ENCODE measurements at places on chromosomes 1 and 21. TPM values are rescaled to one million over a fixed set of nuclear protein-coding genes. Genes with fewer than 3 reads are reported as not detected.

- no peak overlapping the region for H3K4me3 ChIP-seq
- no peak overlapping the region for H3K27ac ChIP-seq
- H3K4me1 ChIP-seq: no peaks in the 10 kb centered on the region
- no peaks in the 10 kb centered on the region for H3K36me3 ChIP-seq
- H3K27me3 ChIP-seq: no peaks in the 10 kb centered on the region
- no peak for DNase-seq
Observed at GRCh38 chr1:240274569-240274968, 182.9 kb downstream of the FMN2 start.

DNA sequence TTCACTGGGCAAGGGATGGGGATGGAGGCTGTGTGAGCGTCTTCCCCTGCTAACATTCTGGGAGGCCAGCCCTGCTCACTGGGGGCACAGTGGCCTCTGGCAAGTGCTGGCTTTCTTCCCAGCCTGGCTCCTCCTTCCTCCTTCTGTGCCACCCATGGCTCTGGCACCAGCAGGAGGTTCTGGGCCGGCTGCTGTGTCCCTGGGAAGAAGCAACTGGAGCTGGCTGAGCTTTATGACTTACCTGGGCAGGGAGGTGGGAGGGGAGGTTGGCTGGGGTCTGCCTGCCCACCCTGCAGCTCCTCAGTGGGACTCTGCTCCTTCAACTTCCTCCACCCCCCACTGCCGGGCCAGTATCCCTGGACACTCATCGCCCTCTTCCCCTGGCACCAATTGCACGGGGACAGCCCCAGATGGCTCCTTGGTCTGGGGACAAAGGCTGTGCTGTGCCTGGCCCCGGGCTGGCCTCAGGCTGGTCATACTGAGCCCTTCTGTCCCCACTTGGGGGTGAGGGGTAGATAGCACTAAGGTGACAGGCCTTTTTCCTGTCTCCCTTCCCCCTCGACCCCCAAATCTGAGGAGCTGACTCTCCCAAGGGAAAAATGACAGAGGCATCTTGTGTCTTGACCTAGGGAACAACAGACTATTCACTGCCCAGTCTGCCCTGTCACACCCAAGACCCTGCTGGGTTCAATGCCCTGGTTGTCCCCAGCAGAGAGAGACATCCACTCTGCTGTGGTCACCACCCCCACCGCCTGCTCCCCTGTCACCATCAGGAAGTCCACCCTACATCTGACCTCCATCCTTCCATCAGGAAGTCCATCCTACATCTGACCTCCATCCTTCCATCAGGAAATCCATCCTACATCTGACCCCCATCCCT lies 14.4 kb downstream of the CDK18 start:
- no peak overlapping the region for H3K27ac ChIP-seq
- H3K4me3 ChIP-seq: no peak overlapping the region
- no peaks in the 10 kb centered on the region for H3K36me3 ChIP-seq
- no peak for DNase-seq

DNA sequence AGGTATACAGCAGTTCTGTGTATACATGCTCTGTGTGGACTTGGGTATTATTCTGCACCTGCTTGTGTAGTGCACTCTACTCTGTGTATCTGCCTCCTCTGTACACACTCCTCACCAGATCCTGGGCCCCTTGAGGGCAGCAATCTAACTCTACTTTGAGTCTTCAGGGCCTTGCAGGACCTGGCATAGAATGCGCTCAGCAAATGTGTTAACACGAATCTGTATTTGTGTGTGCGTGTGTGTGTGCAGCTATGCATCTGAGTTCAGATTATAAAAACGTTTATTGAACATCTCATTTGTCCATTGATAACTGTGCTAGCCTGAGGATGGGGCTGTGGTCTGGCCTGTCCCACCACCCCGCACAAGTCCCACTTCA lies 3.9 kb upstream of the MEF2D start:
- peak overlapping the region; percentile 100 for H3K27ac ChIP-seq
- no peaks in the 10 kb centered on the region for H3K36me3 ChIP-seq
- DNase-seq: no peak

Gene SLC6A17
- 0.09 TPM for polyA plus RNA-seq

DNA sequence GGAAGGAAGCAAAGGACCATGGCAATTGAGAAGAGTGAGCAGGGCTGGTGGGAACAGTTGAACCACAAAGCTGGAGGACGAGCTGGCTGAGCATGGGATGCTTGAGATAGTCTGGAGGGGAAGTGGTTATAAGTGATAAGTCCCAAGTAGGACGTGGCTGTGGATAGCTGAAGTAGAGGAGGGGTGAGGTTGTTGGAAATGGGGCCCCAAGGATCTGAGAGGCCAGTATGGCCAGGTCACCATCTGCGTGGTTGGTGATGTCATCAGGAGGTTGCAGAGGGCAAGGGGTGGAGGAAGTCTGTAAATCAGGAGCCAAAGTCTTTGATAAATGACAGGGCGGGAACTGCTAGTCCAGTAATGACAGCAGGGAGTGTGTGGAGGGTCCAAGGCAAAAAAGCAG lies 11.0 kb upstream of the REN start:
- H3K27me3 ChIP-seq: no peaks in the 10 kb centered on the region
- H3K4me1 ChIP-seq: no peaks in the 10 kb centered on the region
- H3K36me3 ChIP-seq: no peaks in the 10 kb centered on the region
- H3K4me3 ChIP-seq: no peak overlapping the region
- no peak for DNase-seq
- no peak overlapping the region for H3K27ac ChIP-seq

DNA sequence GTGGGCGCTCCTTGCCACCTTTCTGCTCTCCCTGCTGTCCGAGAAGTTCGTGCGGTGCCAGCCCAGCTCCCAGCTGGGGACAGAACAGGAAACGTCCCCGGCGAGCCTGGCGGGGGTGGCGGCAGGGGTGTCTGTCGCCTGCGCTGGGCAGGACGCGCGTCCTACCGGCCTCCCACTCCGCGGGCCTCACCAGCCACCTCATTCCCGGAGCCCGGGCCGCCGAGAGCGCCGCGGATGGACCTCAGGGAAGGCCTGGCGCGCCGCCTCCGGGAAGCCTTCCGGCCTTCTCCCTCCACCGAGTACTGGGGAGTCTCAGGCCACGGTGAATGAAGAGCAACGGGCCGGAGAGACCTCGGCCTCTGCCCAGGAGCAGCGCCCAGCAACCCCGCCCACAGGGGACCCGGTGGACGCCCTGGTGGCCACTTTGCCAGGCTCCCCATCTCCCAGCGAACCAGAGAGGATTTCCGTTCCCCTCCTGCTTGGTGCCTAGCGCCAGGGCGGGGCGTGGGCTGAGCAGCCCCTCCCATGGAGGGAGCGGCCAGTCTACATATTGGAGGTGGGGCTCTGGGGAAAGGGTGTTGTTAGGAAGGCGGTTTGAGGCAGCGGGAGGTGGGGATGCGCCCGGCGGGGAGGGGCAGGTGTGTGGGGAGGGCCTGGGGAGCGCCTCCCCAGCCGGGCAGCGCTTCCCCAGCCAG lies 9.5 kb upstream of the TNFRSF14 start:
- peak overlapping the region; percentile 49 for H3K4me3 ChIP-seq
- H3K36me3 ChIP-seq: no peaks in the 10 kb centered on the region
- H3K27ac ChIP-seq: peak overlapping the region; percentile 25
- peaks cover 14% of the 10 kb centered on the region for H3K4me1 ChIP-seq

Gene TEX38
- polyA plus RNA-seq: not detected

- H3K27me3 ChIP-seq: no peaks in the 10 kb centered on the region
- peak; percentile 35 for DNase-seq
- H3K36me3 ChIP-seq: no peaks in the 10 kb centered on the region
- peak within 1 kb of the TSS; percentile 84 for H3K27ac ChIP-seq
- H3K4me1 ChIP-seq: peaks cover 26% of the 10 kb centered on the region
- peak within 1 kb of the TSS; percentile 89 for H3K4me3 ChIP-seq
Observed at GRCh38 chr1:155002464-155003226, at the start of gene ZBTB7B. Gene ZBTB7B (plus strand): TSS chr1:155002802. CDS start chr1:155014661, 11,859 bp downstream.

DNA sequence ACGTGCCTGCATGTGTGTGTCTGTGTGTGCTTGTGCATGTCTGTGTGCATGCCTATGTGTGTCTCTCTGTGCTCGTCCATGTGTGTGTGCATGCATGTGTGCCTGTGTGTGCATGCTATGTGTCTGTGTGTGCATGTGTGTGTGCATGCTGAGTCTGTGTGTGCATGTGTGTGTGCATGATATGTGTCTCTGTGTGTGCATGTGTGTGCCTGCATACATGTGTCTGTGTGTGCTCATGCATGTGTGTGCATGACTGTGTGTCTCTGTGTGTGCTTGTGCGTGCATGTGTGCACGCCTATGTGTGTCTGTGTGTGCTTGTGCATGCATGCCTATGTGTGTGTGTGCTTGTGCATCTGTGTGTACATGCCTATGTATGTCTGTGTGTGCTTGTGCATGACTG lies 52.3 kb downstream of the TCP10L start:
- peaks cover 4% of the 10 kb centered on the region for H3K27me3 ChIP-seq
- no peak overlapping the region for H3K4me3 ChIP-seq
- H3K36me3 ChIP-seq: no peaks in the 10 kb centered on the region
- H3K27ac ChIP-seq: no peak overlapping the region
- no peaks in the 10 kb centered on the region for H3K4me1 ChIP-seq
- DNase-seq: no peak

Gene SYT6
- polyA plus RNA-seq: not detected

- no peaks in the 10 kb centered on the region for H3K27me3 ChIP-seq
- no peaks in the 10 kb centered on the region for H3K36me3 ChIP-seq
- DNase-seq: no peak
- no peak overlapping the region for H3K4me3 ChIP-seq
- H3K27ac ChIP-seq: no peak overlapping the region
- no peaks in the 10 kb centered on the region for H3K4me1 ChIP-seq
Observed at GRCh38 chr1:204961765-204962419, 81.1 kb upstream of the CNTN2 start.

- H3K27ac ChIP-seq: peak overlapping the region; percentile 50
- H3K4me3 ChIP-seq: peak overlapping the region; percentile 32
- no peaks in the 10 kb centered on the region for H3K27me3 ChIP-seq
- no peaks in the 10 kb centered on the region for H3K36me3 ChIP-seq
- H3K4me1 ChIP-seq: peaks cover 3% of the 10 kb centered on the region
Observed at GRCh38 chr21:45405271-45405818, 380 bp downstream of the COL18A1 start.

Gene RNF19B
- 10.1 TPM for polyA plus RNA-seq

DNA sequence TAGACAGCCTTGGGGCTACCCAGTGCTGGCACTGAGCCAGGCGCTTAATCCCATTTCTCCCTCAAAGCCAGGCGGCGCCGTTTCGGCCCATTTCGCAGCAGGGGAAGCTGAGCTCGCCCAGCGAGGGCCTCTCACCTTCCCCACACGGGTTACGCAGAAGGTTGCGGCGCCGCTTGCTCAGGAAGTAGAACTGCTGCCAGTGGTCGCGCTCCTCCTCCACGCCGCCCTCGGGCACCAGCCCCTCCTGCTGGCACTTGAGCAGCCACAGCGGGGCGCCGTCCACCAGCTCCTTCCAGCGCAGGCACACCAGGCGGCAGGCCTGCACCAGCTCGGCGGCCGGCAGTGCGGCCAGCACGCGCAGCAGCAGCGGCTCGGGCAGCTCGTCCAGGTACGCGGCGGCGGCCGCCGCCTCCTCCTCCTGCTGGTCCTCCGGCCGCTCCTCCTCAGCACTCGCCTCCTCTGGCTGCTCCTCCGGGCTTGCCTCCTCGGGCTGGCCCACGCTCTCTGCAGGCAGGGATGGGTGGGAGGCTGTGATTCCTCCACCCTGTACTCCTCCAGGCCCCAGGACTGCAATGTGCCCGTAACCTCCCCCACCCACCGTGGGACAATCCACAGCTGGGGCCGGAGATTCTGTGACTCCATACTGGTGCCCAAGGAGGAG lies 3.8 kb downstream of the FBXO2 start:
- H3K36me3 ChIP-seq: no peaks in the 10 kb centered on the region
- DNase-seq: peak; percentile 68
- peaks cover 3% of the 10 kb centered on the region for H3K4me1 ChIP-seq
- no peak overlapping the region for H3K27ac ChIP-seq
- no peak overlapping the region for H3K4me3 ChIP-seq

Gene FLG
- not detected for polyA plus RNA-seq

- H3K4me1 ChIP-seq: peaks cover 27% of the 10 kb centered on the region
- no peak overlapping the region for H3K4me3 ChIP-seq
- DNase-seq: peak; percentile 97
- H3K27ac ChIP-seq: peak overlapping the region; percentile 59
- no peaks in the 10 kb centered on the region for H3K36me3 ChIP-seq
Observed at GRCh38 chr1:94755675-94756074, 64.5 kb upstream of the SLC44A3 start.

DNA sequence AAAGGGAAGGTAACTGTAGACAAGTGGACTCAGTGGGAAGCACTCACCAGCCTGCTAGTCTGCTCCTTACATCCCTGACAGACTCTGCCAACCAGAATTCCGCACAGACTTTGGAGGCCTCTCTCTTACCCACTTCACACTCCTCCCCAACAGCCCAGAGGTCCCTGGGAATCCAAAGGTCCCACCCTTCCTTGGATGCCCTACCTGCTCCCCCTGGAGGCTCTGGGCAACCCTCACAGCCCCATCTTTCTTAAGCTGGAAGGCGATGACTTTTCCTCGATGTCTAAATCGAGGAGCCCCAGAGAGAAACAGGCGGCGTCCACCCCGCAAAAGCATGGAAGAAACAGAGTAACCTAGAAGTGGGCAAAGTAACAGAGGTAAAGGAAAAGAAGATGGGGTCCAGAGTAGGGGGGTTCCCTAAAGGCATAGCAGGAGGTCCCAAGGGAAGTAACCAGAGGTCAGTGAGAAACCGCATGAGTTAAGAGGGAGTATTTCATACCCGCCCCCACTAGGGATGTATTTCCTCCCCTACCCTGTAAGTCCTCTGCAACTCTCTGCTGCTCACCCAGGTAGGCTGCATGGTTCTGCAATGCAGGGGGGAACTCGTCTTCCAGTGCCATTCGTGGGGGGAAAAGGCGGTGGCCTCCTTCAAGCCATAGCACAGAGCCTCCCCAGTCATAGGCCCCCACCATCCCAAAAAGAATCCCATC lies 8.4 kb downstream of the ITGA10 start:
- H3K36me3 ChIP-seq: no peaks in the 10 kb centered on the region
- no peaks in the 10 kb centered on the region for H3K27me3 ChIP-seq
- no peak overlapping the region for H3K4me3 ChIP-seq
- DNase-seq: no peak

DNA sequence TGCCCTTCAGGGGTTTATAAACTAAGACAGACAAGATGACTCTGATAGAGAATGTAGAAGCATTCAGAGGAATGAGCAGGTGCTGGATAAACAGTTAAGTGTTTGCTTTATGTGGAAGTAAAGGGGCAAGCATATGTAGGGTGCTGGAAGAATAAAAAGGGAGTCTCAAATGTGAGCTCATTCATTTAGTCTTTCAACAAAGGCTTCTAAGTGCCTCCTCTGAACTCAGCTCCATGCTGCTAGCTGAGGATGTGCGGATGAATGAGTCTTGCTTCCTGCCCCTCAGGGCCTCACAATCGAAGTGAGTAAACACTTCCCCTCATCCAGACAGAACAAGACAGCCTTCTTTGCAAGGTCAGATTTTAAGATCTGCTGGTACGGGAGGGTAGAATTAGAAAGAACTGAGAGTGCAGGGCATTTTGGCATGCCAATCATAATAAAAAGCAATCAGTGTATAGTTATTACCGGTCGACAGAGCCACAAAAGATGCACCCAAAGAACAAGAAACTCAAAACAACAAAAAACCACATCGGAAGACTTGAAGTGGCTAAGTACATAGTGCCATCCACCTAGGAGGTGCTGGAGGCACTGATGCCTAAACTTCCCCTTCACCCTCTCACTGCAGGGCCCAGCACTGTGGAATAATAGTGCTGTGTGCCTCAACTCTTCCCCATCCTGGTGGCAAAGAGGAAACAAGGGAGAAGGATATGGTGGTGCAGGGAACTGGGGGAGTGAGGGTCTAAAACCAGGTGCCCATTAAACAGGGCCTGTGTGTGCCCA lies 69.8 kb downstream of the TNR start:
- DNase-seq: peak; percentile 1
- H3K4me1 ChIP-seq: no peaks in the 10 kb centered on the region
- H3K36me3 ChIP-seq: no peaks in the 10 kb centered on the region
- H3K4me3 ChIP-seq: no peak overlapping the region
- H3K27ac ChIP-seq: no peak overlapping the region

GRCh38 chr1:213164561-213164960 lies 113.5 kb downstream of the RPS6KC1 start:
- no peaks in the 10 kb centered on the region for H3K4me1 ChIP-seq
- DNase-seq: no peak
